Mucosa of descending colon (tissue), 3 donors: ENCODE measurements at places on chromosomes 4 and X.

GRCh38 chrX:152942077-152942442 is 44.2 kb downstream of the ZNF185 start:
- no peak for DNase-seq

- no peak for DNase-seq
Observed at GRCh38 chr4:176959980-176960379, 167.3 kb upstream of the VEGFC start.

GRCh38 chr4:130705023-130705422 is 1609.1 kb downstream of the C4orf33 start:
- DNase-seq, result no peak

DNA sequence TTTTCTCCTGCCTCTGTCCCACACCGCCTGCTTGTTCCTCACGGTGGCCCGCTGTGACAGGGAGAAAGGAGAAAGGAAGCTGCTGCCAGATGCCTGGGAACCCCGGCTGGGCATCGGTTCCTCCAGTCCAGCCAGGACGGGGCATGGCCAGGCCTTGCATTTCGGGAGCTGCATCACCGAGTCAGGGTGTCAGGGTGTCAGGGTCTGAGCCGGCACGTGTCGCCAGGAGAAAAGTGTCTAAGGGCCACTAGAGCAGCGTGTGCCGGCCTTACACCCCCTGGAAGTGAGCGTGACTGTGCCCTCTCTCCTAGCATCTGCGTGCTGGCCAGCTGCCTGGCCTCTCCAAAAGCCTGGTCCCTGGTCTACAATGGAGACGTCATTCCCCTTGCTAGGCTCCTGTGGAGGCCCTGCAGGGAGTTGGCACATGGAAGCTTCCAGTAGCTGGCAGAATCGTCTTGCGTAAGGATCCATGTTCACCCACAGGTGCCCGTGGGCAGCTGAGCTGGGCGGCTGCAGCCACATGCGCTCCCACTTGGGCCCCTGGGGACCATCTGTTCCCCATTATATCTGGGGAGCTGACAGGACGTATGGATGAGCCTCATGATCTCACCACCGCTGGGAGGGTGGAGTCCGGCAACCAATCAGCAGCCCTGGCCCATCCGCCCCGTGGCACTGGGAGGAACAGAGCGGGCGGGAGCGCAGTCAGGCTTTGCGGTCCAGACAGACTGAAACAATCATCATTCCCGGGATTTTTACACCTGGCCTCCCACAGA is 39.9 kb upstream of the HMX1 start:
- DNase-seq, result no peak

GRCh38 chr4:3498901-3499510 is 33.2 kb downstream of the LRPAP1 start:
- no peak for DNase-seq
